ENCODE measurements at places on chromosomes 4 and X.

DNA sequence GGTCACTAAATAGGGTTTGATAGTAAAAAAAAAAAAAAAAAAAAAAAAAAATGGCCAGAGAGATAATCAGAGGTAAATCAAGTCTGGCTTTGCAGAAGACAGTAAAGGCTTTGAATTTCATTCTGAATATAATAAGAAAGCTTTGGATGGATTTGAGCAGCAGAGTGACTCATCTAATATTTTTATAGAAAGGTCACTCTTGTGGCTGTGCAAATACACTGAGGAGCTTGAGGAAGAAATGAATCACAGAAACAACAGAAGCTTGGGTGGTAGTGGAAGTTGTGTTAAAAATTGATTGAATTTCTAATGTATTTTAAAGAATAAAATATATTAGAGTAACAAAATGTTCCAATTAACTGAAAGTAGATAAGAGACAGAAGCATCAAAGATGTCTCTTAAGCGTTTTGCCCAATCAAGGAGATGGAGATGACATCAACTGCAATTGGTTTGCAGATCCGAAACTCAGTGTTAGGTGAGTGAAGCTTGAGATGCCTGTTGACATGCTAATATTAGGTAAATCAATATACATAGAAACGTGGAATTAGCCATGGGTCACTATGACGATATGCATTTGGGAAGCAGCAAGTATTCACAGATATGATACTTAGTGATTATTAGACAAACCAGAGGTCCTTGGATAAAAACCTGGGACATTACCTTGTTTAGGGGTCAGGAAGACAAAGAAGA lies 280.5 kb downstream of the GPM6A start:
- no peak for DNase-seq

GRCh38 chrX:13109817-13110216 lies 65.4 kb upstream of the FAM9C start:
- no peak for DNase-seq

GRCh38 chr4:96166806-96167205 lies 326.9 kb downstream of the PDHA2 start:
- no peak for DNase-seq

DNA sequence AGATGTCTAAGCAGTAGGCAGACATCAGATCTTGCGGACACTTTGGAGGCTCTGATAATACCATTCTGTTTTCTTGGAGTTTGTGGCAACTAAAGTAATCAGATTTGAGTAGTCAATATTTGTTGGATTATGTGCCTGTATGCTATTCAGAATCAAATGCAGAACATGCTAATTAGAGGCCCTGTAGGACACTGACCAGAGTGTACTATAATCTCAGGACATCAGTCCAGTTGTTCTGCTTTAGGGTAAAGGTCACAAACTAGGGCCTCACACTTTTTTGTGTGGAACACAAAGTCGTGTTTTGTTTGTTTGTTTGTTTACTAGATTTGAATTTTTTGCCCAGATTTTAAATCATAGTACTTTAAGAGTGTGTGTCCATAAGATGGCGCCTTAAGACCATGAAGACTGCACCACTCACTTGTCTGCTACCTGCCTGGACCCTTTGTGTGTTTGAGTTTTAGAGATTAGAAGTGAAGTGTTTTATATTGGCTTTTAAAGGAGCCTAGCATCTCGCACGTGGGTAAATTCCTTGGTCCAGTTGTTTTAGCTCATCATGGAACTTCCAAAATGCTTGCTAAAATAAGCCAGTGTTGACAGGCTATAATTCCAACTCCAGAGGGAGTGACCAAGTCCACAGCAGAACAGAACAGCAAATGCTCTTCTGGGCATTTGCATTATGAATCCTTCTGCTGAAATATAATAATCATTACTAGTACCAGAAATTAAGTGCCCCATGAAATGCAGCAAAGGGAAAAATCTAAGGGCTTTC lies 34.7 kb downstream of the IL13RA1 start:
- DNase-seq = no peak

GRCh38 chrX:109830704-109831206 lies 97.7 kb upstream of the ACSL4 start:
- DNase-seq = no peak

DNA sequence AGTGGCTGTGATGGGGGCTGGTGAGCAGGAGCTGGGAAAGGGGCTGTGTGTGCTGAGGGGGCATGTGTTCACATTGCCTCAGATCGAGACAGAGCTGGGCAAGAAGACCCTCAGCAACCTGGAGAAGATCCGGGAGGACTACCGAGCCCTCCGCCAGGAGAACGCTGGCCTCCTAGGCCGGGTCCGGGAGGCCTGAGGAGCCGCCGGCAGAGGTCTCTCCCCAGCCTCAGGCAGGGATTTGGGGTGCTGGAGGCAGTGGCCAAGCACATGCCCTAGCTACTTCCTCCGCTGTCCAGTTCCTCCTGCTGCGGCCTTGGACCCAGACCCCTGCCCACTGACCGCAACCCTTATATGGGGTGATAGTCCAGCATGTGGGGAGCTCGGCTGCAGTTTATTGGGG lies 14.4 kb downstream of the FOXP3 start:
- DNase-seq = no peak

DNA sequence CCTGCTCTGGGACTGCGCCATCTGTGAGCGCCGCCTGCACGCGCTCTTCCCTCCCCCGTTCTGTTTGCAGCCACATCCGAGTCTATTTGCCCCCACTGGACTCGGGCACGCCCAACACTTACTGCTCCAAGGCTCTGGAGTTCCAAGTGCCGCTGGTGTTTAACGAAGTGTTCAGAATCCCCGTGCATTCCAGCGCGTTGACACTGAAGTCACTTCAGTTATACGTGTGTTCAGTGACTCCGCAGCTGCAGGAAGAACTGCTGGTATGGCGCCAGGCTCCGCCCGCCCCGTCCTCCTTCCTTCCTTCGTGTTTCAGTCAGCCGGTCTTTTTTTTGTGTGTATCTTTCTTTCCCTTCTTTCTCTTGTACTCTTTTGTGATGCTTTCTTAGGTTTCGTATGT lies 30.7 kb upstream of the CLCN4 start:
- DNase-seq = no peak

GRCh38 chr4:140809676-140810075 lies 53.5 kb upstream of the TBC1D9 start:
- no peak for DNase-seq

DNA sequence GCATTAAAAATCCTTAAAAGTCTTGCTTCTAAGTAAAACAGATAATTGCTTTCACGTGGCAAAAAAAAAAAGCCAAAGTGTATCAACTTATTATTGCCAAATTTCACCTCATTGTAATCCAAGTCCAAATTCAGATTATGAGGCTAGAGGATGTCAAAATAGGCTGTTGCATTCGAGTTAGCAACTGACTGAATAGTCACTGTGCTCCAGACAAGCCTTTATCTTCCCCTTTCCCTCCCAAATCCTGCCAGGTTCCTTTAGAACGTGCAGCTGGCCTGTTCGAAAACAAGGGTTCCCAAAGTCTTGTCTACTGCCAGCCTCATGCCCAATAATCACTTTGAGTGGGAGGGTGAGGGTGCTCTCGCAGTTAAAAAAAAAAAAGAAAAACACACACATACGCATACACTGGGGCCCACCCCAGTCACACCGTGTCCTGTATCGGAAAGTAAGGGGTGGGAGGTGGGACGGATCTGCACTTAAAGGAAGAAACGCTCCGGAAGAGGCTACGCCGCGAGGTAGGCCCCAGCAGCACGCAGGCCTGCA lies 603 bp downstream of the MAD2L1 start:
- DNase-seq = no peak

DNA sequence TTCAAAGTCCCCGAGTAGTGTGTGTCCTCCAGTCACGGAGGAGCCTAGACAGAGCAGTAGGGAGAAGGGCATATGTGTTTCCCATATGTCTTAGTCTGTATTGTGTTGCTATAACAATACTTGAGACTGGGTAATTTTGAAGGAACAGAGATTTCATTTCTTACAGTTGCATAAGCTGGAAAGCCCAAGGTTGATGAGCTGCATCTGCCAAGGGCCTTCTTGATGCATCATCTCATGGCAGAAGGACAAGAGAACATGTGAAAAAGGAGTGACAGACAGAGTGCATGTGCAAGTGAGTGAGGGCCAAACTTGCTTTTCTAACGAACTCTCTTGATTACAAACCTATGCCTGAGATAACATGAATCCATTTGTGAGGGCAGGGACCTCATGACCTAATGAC lies 243.4 kb downstream of the ARHGAP10 start:
- DNase-seq = no peak

DNA sequence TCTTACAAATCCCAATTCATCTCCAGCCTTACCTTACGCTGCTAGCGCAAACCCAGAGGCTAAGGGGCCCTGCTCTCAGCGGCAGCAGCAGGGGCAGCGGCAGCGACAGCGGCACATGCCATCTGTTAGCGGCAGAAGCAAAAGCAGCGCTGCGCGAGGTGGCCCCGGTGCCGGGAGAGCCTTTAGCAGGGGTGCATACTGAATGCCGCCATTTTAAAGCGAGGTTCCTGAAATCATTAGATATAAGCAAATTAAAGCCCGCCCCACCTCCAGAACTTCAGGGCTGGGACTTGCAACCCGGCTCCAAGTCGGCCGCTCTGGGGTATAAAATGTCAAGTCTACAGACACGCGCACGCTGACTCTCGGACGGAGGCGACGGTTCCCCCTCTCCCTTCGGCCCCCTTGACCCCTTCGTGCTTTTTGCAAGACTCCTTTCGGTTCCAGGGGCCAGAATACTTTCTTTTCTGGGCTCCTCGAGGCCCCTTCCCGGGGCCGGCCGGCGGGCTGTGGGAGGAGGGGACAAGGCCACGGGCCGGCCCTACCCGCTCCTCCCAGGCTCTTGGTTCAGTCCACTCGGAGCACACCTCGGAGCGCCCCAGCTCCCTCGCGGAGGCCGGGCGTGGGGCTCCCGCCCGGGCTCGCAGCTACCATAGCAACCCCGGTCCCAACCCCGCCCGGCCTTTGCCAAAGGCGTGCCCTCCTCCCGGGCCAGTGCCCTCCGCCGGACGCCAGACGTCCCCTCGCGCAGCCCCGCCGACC lies at the start of gene MBNL3:
MBNL3 (minus strand) TSS at position 220 of the 759 bp plus-strand sequence. CDS start 49,427 bp downstream, outside the sequence.
- peak; percentile 63 for DNase-seq

GRCh38 chr4:121485190-121485804 lies 104.5 kb upstream of the QRFPR start:
- no peak for DNase-seq

GRCh38 chr4:174252412-174252811 lies 31.1 kb downstream of the FBXO8 start:
- no peak for DNase-seq

DNA sequence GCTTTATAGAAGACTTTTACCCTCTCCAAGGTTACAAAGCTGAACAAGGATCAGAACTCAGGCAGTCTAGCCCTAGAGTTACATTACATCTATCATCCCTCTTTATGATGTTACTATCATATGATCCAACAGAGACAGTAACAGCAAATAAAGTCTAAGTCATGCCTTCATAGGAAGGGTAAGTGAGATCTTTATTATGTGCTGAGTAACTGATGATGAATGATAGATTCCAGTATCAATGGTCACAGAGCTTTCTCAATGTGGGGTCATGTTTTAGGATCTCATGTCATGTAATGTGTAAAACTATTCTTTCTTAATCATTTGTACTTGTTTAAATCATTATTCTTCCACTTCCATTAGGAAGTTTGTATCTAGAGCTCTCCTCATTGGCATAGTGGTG lies 22.8 kb downstream of the ELOVL6 start:
- DNase-seq = no peak

DNA sequence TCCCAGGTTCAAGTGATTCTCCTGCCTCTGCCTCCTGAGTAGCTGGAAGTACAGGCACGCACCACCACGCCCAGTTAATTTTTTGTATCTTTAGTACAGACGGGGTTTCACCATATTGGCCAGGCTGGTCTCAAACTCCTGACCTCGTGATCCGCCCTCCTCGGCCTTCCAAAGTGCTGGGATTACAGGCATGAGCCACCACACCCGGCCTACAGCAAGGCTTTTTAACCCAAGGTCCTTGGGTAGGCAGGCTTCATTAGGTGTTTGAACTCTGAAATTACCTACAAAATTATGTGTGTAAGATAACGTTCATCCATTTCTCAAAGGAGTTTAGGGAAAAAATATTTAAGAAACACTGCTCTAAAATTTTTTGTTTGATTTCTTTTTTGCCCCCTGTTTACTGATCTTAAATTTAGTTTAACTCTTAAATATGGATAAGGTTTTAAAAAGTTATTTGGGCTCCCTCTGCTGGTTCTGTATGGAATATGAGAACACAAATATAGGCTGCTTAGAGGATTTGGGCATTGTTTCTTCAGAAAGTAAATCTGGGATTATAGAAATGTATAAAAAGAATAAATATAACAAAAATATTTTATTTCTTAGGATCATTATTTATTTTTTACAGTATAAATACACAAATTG lies 92.8 kb downstream of the CBR4 start:
- DNase-seq = no peak

- DNase-seq = no peak
Measured at GRCh38 chrX:39975101-39975925, 122.4 kb downstream of the BCOR start.

DNA sequence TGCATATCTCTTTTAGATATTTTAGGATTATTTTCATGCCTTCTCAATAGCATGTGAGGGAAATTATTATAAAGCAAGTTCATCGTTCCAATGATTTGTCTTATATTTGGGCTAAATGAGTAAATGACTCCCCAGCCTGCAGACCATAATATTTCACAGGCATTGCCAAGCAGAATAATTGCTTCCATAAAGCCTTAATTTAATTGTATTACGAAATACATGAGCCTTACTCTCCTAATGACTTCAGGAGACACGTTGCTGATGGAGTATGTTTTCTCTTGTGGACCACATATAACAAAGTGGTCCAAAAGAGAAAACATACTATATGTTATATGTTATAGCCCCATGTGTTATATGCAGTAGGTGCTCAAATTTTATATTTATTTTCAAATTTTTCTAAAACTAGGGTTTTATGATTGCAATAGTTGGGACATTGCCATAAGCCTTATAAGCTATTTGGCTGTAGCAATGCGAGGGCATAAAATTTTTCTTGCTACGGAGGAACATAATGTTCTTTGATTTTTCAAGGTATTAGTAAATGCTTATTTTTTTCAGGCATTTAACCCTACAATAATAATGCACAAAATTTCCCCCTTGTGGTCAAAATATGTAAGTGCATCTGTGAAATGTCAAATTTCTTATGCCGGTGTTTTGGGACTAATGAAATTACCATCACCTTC lies 26.2 kb upstream of the TMPRSS11D start:
- DNase-seq = peak; percentile 9

- no peak for DNase-seq
Measured at GRCh38 chrX:68895341-68895755, 66.5 kb downstream of the EFNB1 start.

GRCh38 chr4:60744767-60745166 lies 455.4 kb upstream of the ADGRL3 start:
- no peak for DNase-seq

GRCh38 chrX:107565015-107565414 lies 63.3 kb upstream of the PRPS1 start:
- no peak for DNase-seq

DNA sequence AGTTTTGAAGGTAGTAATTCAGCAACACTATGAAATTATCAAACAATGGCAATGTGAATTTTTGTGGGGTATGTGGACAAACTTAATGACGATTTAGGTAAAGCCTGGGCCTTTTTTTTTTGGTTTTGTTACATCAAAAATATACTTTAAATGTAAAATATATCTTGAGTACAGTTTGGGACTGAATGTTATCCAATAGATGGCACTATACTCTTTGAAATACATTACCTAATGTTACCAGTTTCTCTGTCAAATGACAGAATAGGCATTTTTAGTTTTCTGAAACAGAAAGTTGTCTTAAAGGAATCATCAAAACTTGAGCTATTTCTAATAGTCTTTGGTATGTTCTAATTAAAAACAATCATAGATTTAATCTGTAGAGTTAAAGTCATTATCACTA lies 1651.9 kb downstream of the C4orf33 start:
- no peak for DNase-seq
